ENCODE measurements at places on chromosomes 5 and 9. TPM values are rescaled to one million over a fixed set of nuclear protein-coding genes. Genes with fewer than 3 reads are reported as not detected.

GRCh38 chr9:111162026-111162425, 123.8 kb upstream of the LPAR1 start:
- DNase-seq: no peak

GRCh38 chr5:1948111-1948510, 65.4 kb upstream of the IRX4 start:
- DNase-seq: no peak

GRCh38 chr9:135533674-135534073, 12.3 kb upstream of the OBP2A start:
- no peak for DNase-seq

- peak; percentile 49 for DNase-seq
Observed at GRCh38 chr5:5497152-5497788, 74.8 kb downstream of the ICE1 start.

DNA sequence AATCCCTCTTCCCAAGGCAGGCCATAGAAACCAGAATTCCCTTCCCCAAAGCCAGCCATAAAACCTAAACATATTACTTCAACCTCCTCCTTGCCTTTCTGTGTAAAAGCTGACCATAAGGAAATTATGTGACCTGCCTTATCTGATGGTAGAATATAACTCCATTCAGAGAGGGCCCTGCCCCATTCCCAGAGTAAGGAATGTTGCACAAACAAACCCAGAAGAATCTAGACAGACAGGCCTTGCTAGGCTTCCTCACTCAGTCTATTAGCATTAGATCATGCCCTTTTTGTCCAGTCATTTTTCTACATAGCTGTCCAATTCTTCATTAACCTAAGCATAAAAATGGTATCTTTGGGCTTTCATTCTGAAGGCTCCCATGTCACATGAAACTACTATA, 17.8 kb upstream of the IFNB1 start:
- no peak for DNase-seq

DNA sequence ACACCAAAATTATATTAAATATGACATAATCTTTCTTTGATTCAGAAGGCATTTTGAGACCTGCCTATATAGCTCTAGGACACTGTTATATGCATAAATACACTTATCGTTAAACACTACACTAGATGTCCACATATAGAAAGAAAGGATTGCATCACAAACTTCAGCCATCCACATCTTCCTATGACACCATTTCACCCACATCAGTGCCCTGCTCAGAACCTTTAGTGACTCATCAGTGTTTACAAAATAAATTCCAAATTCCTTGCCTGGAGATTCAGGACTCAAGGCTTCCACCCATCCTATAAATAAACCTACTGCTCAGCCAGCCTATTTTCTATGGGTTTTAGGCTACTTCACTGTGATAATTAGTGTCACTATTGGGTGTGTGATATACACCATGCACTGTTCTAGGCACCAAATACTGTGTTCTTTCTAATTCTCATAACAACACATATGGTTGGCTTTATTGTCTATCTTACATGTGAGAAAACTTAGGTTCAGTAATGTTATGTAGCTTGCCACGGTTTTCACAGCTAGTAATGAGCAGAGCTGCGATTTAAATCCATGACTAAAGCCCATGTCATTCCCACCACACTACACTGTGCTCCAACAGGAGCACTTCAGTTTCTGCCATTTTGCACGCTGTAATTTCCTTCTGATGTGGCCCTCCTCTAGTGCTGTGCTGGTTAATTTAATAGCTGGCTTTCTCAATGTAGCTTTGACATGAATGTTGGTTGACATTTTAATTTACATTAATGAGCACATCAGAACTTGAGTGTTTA, 103.3 kb downstream of the SREK1 start:
- DNase-seq: peak; percentile 83

DNA sequence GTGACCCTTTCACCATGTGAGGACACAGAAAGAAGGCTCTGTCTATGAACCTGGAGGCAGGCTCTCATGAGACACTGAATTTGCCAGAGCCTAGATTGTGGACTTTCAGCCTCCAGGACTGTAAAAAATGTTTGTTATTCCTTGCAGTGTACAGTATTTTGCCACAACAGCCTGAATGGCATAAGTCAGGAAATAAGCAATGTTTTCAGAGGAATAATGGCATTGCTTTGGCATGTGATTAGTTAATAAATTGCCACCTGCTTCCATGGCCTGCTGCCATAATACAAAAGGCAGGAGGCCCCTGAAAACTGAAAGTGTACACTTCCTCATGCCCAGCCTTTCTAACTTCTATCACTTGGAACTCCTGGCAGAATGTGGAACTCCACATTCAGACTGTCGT, 408.1 kb downstream of the GADD45G start:
- DNase-seq: no peak

The LCN1 gene
- not detected for total RNA-seq

The SRD5A1 gene
- 36.8 TPM for total RNA-seq

GRCh38 chr9:137046088-137046787, at the start of gene NPDC1:
TSS of gene NPDC1 (minus strand) at chr9:137046177. CDS start at chr9:137045989, 188 bp downstream.
- DNase-seq: peak; percentile 39

GRCh38 chr9:136404801-136405136, 4.8 kb upstream of the SNAPC4 start:
- DNase-seq: no peak

The PDCD1LG2 gene
- total RNA-seq: 18.3 TPM

- DNase-seq: no peak
Observed at GRCh38 chr5:121151534-121151933, 687.4 kb downstream of the PRR16 start.

GRCh38 chr5:5490774-5491347, 68.4 kb downstream of the ICE1 start:
- no peak for DNase-seq

DNA sequence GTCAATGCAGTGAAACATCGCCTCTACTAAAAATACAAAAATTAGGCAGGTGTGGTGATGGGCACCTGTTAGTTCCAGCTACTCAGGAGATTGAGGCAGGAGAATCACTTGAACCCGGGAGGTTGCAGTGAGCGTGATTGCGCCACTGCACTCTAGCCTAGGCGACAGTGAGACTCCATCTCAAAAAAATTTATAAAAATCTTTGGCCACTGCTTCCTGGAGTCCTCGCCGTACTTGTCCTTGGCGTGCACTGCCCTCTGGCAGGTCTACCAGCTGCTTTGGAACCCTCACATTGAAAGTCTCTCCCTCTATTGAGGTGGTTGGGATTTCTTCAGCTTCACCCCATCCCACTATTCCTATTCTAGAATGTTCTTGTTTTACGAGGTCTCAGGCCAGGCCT, 25.0 kb downstream of the DYNC2I2 start:
- DNase-seq: no peak
